CD8-positive, alpha-beta memory T cell (primary cell): ENCODE measurements at places on chromosomes 2 and 18.

DNA sequence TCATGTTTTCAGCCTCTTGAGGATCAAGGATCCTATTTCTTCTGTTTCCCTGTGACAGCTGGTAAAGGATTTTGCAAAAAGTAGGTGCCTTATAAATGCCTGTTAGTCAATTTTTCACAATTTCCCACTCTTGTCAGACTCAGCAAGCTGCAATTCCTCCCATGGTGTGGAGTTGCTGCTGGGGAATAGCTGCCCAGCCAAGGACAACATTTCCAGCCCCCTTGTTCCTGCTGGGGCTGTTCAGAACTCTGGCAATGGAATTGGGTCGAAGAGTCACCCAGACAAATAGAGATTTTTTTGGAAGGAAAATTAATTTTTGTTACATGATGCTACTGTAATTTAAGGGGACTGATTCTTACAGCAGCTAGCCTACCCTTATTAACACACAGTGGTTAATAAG, 43.7 kb downstream of the FSHR start:
- no peak for DNase-seq

- no peak for DNase-seq
Observed at GRCh38 chr2:221502270-221503010, 69.7 kb downstream of the EPHA4 start.

- no peak for DNase-seq
Observed at GRCh38 chr2:42930025-42930581, 137.7 kb upstream of the HAAO start.

GRCh38 chr2:99597616-99598015, 107.8 kb upstream of the REV1 start:
- DNase-seq: no peak

- DNase-seq: no peak
Observed at GRCh38 chr2:190469771-190470170, 61.6 kb downstream of the MFSD6 start.

GRCh38 chr2:37883518-37883917, 41.6 kb upstream of the RMDN2 start:
- no peak for DNase-seq
